Upper lobe of left lung (tissue), 6 donors: ENCODE measurements at places on chromosomes 1 and 21.
A peak's percentile ranks its signal among the peaks of the same experiment; 100 is the strongest.

DNA sequence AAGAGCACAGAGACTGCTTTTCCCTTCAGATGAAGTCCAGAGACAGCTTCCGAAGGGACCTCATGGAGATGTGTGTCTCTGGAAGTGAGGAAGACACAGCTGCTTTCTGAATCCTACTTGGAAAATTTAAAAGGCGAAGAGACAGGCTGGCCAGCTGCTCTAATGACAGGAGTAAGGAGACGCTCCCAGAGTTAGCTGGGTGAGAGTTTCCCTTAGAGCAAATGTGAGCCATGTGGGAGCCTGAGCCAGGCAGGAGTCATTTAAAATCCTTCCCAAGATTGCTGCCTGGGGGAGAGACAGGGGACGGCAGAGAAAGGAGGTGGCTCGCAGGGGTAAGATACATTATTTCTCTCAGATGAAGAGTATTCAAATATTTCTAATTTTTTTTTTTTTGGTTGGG, 53.1 kb downstream of the ZNF326 start:
- DNase-seq = no peak

- DNase-seq = peak; percentile 19
These were observed 31.6 kb downstream of the CDK18 start for GRCh38 chr1:205535866-205536758.

GRCh38 chr1:94614996-94615395, 73.4 kb upstream of the F3 start:
- DNase-seq = no peak

DNA sequence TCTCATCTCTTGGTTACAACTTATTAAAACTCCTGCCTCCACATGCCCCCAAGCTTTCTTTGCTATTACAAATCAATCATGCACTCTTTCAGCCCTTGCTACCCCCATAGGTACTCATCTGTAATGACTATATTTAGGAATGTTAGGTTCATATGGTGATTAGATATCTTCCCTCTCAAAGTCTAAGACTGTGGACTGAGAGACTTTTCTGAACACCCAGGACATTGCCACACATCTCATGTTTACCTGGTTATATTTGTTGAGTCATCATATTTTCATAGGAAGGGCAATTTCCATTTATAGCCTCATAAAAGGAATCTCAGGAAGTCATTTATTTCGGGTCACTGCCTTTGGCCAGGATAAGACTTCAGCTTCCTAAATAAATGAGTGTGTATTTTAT, 81.5 kb upstream of the LPGAT1 start:
- no peak for DNase-seq

DNA sequence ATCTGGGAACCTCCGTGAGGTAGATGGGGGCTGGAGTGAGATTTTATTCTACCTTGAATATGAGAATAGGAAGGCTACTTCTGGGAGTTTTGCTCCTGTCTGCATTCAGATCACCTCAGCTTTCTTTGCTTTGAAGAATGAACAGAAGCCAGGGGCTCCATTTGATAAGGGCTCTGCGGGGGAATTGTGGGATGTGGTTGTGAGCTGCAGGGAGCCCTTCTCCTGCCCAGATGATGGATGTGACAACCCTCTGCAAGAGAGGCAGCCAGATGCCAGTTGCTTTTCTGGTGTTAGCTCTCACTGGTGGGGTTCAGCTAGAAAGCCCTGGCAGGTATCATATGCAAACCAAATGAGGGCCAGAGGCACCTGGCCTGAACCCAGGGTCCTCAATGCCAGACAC, 21.5 kb downstream of the IER5 start:
- no peak for DNase-seq

GRCh38 chr1:245466261-245466660, 311.5 kb downstream of the KIF26B start:
- DNase-seq = no peak

GRCh38 chr1:115076384-115076915, 12.9 kb downstream of the TSPAN2 start:
- DNase-seq = no peak

GRCh38 chr1:101288491-101288944, 51.7 kb downstream of the S1PR1 start:
- peak; percentile 63 for DNase-seq

DNA sequence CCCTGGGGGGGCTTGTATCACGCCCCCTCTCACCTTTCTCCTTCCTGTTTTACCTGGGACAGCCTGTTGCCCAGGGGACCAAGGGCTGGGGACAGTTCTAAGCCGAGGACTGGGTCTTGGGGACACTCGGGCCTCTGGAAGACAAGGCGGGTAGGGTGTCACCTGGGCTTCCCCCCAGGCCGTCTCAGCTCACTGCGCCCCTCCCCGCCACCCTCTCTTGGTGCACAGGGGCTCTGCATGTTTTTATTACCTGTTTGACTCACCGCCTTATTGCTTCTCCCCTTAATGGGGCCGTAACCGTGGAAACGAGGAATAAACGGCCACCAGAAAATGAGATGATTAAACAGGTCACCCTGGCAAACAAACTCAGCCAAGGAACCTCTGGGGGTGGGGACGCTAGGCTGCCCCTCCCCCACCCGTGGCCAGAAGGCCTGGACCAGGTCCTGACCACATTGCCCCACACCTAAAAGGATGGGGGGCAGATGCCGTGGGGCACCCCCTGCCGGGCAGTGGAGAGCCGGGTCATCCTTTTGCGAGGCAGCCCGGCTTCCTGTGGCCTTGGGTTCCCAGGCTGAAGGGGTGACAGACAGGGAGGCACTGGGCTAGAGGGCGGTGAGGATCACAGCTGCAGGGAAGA, 109.9 kb downstream of the CASZ1 start:
- no peak for DNase-seq

DNA sequence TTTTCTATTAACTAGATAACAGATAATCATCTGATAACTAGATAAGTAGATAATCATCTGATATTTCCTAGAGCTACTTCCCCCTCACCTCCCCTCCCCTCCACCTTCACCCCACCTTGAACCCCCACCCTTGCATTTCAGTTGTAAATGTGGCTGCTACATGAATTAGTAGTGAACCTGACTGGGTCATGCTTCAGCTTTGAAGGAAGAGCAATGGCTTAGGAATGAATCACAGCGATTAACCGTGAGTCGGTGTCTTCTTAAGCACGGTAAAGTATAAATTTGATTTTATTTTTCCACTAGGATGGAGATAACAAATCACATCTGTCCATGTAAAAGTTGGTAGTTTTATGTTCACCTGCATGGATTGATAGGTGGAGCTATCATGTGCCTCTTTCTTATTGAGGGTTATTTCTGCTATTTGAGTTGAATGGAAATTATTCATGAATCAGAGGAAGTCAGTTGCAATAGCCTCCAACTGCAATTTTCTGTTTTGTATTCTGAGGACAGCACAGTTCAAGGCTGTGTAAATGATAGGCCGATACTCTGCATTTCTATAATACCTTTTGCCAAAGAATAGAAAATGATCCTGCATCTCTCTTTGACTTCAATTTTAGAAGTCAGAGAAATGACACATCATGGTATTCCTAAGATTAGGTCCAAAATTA, 235.0 kb downstream of the PTGER3 start:
- no peak for DNase-seq

DNA sequence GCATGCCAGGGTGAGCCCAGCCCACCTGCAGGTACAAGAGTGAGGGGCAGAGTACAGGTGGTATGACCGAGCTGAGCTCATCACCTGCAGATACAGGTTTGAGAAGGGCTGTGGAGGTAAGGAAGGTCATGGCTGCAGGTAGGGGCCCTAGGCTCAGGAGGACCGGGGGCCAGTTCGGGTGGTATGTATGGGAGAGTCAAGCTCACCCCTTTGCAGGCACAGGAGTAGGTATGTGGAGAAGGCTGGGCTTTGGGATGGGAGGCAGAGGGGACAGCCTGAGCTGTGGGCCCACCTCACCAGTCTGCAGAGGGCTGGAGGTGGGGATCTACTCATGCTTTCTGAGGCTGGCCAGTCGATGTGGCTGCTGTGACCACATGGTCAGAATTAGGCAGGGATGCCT, 17.2 kb downstream of the PODN start:
- no peak for DNase-seq

DNA sequence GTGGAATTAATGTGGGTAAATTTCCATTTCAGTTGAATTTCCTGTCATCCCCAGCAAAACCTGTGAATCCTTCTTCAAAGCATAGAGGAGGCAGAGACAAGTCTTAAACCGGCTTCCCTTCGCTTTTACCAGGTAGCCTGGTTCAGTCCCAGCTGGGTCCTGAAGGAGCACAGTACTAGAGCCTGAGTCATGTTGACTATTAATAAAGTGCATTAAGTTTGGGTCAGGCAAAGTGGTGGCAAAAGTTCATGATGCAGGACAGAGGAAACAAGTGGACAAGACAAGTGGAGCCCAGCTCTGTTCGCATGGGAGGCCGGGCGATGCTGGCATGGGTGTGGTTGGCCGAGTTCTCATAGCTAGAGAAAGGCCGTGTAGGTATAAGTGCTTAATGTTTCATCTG, 150.4 kb downstream of the DYRK1A start:
- no peak for DNase-seq
